Mammary epithelial cell (primary cell): ENCODE measurements at places on chromosomes 7 and 10. TPM values are rescaled to one million over a fixed set of nuclear protein-coding genes. Genes with fewer than 3 reads are reported as not detected.

DDX21 gene
- polyA plus RNA-seq: 76.8 TPM

CYP3A7 gene
- polyA plus RNA-seq: 0.02 TPM

SPACDR gene
- polyA plus RNA-seq: 0.33 TPM

CALML3 gene
- 42.3 TPM for polyA plus RNA-seq

MYOZ1 gene
- not detected for polyA plus RNA-seq

TWNK gene
- 14.4 TPM for polyA plus RNA-seq

LBX1 gene
- not detected for polyA plus RNA-seq

DDC gene
- not detected for polyA plus RNA-seq

TCAF2 gene
- polyA plus RNA-seq: 2.6 TPM

FBXL13 gene
- 0.18 TPM for polyA plus RNA-seq

STEAP2 gene
- 4.9 TPM for polyA plus RNA-seq

CXCL12 gene
- not detected for polyA plus RNA-seq

NKX2-3 gene
- polyA plus RNA-seq: not detected

PMS2 gene
- polyA plus RNA-seq: 7.5 TPM

LRRD1 gene
- not detected for polyA plus RNA-seq

FEZF1 gene
- not detected for polyA plus RNA-seq

CPA2 gene
- 0.33 TPM for polyA plus RNA-seq

NPSR1 gene
- polyA plus RNA-seq: not detected

GPR26 gene
- polyA plus RNA-seq: not detected

GRCh38 chr10:22159180-22159579 lies 58.6 kb downstream of the EBLN1 start:
- no peak for DNase-seq

GRCh38 chr7:113730309-113730955 lies 188.4 kb downstream of the PPP1R3A start:
- peak; percentile 79 for DNase-seq

- DNase-seq: peak; percentile 12
These were observed 51.9 kb upstream of the CHST15 start for GRCh38 chr10:124145109-124145870.

- DNase-seq: no peak
These were observed 14.2 kb upstream of the TMEM254 start for GRCh38 chr10:80064120-80064886.

- no peak for DNase-seq
These were observed 36.2 kb upstream of the FAM133B start for GRCh38 chr7:92626281-92626809.

- DNase-seq: no peak
These were observed 106.1 kb downstream of the SND1 start for GRCh38 chr7:127758105-127758504.

- peak; percentile 80 for DNase-seq
These were observed 459.1 kb downstream of the PLXNA4 start for GRCh38 chr7:132117181-132117580.

DNA sequence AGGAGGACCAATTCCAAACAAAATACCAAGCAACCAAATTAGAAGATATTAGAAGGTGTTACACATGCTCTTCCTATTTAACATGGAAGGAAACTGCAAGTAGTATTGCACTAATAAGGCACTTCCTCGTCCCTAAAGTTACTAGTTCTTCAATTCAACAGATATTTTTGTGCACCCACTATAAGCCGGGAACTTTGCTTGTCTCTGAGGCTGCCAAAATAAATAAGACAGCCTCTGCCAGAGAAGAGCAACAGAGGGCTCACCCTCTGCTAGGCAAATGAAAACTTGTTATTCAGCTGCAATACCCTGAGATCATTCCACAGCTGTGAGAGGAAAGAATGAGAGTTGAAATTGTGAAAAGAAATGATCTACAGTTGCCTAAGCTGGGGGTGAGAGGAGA lies 37.4 kb upstream of the GSAP start:
- DNase-seq: peak; percentile 23

GRCh38 chr10:73902351-73902750 lies 8.6 kb upstream of the PLAU start:
- no peak for DNase-seq

DNA sequence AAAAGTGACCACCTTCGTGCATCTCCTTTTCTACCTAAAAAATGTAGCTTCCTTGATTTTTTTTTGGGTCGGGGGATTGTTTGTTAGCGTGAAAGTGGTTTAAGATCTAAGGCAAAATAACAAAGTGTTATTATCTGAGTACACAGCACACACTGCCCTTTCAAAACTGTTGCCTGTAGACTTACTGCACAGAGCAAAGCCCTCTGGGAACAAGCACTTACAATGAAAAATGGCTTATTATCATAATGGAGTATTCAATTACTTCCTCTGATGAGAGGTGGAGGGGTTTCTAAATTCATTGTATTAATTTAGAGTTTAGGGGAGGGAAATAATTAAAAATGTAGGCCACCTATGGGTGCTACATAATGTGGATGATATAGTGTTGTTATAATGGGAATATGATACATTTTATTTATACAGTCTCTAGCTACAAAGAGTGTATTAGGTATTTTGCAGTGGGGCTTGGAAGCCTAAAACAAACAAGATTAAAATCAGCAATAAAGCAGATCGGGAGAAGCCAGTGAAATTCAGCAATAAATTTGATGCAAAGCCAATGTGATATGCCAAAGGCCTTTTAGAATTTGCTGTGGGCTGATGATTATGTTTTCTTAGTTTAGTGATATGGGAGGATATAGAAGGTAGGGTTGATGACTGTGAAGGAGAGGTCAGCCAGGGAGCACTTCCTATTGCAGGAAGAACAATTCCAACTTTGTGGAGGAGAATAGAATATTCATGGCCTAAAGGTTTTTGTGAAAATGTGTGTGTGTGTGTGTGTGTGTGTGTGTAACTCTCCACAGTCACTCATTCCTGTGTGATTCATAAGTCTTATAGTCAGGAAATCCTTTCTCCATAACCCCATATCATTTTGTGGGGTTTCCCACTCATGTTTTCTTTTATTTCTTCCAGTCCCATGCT lies 17.7 kb upstream of the EXOC4 start:
- DNase-seq: peak; percentile 57

GRCh38 chr7:65287023-65287422 lies 86.6 kb upstream of the ZNF92 start:
- peak; percentile 14 for DNase-seq

GRCh38 chr7:100670074-100670473 lies 3.5 kb upstream of the GNB2 start:
- DNase-seq: no peak

- DNase-seq: no peak
These were observed 90.0 kb downstream of the PLCE1 start for GRCh38 chr10:94083662-94084265.

GRCh38 chr10:83647526-83647925 lies 491.8 kb upstream of the GHITM start:
- no peak for DNase-seq

DNA sequence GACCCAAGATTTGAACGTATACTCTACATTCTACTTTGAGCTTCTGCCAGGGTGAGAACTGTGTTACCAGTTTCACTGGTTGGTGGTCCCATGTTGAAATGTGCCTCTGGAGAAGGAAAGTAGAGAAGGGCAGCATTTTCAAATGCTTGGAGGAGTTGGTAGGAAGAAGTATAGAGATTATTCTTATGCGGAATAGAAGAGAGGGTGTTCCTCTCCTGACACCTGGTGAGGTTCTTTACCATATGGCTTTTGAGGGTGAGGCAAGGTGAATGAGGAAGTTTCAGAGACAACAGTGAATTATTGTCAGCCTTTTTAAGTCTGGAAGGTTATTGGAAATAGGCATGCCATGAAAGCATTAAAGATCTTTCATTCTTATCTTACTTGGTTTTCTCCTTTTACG lies 34.3 kb downstream of the R3HCC1L start:
- DNase-seq: no peak

DNA sequence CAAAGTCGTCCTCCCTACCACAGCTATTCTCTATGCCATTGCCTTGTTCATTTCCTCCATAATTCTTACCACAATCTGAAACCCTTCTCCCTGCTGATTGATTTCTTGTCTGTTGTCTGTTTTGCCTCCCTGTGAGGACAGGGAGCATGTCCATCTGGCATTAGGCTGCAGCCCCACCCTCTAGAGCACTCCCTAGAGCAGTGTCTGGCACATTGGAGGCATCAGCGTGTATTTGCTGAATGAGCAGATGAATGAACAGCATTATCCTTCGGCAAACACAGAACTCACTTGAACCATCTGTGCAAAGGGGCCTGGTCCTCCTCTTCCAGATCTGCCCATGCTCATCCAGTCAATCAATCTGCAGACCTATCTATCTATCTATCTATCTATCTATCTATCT lies 5.1 kb upstream of the DMBT1 start:
- no peak for DNase-seq

GRCh38 chr7:477626-478220 lies 41.9 kb downstream of the PDGFA start:
- no peak for DNase-seq

GRCh38 chr10:101725296-101726114 lies 30.5 kb upstream of the FBXW4 start:
- DNase-seq: no peak
